Renal cortical epithelial cell (primary cell): ENCODE measurements at places on chromosomes 5 and 9.

DNA sequence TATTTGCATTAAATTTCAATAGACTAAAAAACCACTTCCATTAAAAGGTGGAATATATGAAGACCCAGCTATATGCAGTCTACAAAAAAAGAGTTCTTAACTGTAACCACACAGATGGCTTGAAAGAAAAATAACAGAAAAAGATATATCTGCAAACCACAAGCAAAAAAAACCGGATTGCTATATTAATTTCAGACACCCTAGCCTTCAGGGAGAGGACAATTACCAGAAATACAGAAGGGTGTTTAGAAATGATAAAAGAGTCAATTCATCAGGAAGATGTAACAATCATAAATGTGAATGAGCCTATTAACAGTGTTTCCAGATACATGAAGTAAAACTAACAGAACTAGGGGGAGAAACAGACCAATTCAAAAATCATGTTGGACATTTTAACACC lies 56.9 kb upstream of the SMIM23 start:
- DNase-seq = no peak

GRCh38 chr5:52520171-52520570 lies 267.5 kb upstream of the ITGA1 start:
- no peak for DNase-seq

DNA sequence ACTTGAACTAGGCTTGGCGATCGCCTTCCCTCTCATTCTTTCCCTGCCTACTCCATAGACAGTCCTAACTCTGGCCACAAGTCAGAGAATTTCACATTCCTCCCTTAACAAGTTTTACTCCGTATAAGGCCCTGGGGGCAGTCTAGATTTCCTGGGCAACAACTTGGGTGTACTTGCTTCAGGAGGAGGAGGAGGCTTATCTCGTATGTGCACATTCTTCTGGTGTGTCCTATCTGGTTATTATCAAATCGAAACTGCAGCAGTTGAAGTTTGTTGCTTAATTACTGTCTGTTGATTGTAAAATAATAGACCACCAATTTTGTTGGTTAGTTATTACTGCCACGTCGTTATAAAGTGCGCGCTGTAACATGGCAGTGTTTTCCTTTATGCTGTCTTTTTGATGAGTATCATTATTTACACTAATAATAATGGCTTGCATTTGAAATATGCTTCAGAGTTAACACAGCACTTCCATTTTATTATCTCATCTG lies 42.0 kb downstream of the PIP5K1B start:
- DNase-seq = peak; percentile 9

DNA sequence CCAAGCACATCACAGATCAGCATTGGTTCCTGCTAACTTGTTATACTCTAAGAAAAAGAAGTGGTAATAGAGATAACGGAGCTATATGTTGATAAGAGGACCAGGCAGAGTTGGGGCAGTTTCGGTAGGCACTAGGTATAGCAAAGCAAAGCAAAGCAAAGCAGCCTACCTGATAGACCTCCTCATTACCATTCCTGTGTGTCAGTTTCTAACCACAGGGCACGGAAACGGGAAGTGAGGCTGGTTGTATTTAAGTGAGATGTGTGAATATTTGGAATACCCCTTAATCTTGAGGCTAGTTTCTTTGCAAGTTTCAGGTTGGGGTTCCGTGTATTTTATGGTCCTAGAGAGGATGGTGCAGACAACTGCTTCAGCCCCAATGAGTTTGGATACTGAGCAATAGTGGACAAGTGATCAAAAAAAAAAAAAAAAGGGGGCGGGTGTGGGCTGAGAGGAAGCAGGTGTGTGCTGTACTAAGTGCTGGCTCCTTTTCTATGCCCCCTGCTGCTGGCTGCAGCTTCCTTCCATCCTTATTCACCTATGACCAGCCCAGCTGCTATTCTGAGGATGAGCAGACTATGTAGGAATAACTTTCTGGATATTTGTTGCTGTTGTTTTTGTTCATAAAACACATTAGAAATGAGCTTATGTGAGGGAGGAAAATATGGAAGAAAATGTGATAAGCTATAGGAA lies 183.3 kb downstream of the SH3GL2 start:
- DNase-seq = no peak

GRCh38 chr5:82863266-82863665 lies 213.9 kb downstream of the TMEM167A start:
- DNase-seq = no peak

DNA sequence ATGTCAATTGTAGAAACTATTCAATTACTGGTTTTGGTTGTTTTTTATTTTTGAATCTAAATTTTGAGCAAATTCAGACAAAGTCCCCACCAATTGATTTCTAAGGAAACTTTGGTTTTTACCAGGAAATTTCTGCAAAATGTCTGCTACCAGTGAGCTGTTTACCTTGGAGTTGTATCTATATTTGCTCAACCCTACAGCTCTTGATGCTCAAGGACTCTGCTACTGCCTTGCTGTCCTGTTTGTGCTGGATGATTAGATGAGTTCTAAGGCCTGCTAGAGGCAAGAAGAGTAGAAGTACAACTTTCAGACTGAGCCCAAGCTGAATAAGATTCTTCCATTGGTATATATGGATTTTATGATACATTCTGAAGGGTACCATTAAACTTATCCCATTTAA lies 42.6 kb upstream of the KIF2A start:
- DNase-seq = no peak

GRCh38 chr5:125053179-125053578 lies 306.7 kb upstream of the ZNF608 start:
- no peak for DNase-seq

GRCh38 chr9:27293996-27294395 lies 3.0 kb downstream of the EQTN start:
- DNase-seq = no peak

DNA sequence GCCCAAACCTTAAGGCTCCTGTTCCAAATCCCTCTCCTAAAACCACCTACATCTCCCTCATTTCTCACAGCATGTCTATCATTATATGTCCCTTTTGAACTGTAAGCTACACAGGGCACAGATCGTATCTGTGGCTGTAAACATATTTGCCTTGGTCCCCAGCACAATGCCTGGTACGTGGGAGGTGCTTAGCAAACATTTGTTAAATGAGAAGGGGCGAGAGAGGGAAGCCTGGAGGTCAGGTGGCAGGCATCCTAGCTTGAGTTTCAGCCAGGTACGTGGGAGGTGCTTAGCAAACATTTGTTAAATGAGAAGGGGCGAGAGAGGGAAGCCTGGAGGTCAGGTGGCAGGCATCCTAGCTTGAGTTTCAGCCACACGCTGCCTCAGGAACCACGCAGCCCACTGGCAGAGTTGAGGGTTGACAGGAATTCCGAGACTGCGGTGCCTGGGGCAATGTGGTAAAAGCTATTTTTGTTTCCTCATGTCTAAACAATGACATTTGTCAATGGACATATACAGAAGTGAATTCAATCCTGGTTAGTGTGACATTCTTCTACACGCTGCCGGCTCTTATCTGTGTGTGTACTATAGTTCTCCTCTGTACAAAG lies 113.6 kb downstream of the EFNA5 start:
- DNase-seq = peak; percentile 93

GRCh38 chr5:83340511-83340918 lies 131.0 kb upstream of the VCAN start:
- no peak for DNase-seq

GRCh38 chr9:127778280-127779135 lies at the start of gene SH2D3C:
Gene SH2D3C (minus strand): TSS chr9:127778666. CDS start chr9:127778627, 39 bp downstream.
- DNase-seq = no peak

DNA sequence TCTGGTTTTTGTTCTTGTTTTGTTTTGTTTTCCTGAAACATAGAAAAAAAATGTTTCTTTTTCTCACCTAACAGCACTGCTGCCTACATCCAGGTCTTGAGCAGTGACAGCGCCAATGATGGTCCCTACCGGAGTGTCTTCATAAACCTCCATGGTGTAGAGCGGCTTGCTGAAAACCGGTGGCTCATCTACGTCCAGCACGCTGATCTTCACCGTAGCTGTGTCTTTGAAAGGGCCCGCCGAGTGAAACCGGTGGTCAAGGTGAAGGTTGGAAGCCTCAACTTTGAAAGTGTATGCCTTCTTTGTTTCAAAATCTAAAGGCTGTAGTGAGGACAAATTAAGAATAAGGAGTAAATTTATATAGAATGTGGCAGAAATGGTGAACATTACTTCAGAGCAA lies 1051.0 kb downstream of the CDH12 start:
- DNase-seq = no peak

- DNase-seq = no peak
Measured at GRCh38 chr5:167912941-167913665, 378.3 kb upstream of the WWC1 start.
